NCI-H1417 treated with DMSO at 0.1 percent for 48 hours (cell line): ENCODE measurements at places on chromosomes 12 and 14.

DNA sequence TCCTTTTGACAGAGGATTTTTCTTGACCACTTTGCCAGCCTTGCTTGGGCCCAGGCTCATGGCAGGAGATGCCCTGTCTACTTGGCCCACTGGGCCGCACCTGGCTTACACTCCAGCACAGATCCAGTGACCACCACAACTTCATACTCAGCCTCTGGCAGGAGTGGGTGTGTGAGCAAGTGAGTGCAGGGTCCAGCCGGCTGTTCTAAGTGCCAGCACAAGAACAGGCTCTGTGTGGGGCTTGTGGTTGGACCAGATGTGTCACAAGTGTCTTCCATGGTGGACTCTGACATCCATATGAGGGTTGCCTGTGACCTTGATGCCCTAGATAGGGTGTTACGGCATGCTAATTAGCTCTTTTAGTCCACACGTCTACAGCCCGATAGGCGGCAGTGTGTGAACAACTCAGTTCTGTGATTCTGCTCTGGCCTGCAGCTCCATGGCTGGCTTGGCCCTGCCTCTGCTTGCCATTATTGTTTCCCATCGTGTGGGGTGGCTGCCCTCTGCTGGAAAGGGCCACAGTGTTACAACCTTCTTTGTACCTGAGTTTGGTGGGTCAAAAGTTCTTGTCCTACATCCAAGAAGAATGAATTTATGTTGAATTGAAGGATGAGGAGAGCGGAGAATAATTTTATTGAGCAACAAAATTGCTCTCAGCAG lies 1089.1 kb downstream of the SLC6A15 start:
- no peak for DNase-seq

GRCh38 chr14:23307687-23308644 lies 1.3 kb downstream of the BCL2L2 start:
- DNase-seq, result no peak

DNA sequence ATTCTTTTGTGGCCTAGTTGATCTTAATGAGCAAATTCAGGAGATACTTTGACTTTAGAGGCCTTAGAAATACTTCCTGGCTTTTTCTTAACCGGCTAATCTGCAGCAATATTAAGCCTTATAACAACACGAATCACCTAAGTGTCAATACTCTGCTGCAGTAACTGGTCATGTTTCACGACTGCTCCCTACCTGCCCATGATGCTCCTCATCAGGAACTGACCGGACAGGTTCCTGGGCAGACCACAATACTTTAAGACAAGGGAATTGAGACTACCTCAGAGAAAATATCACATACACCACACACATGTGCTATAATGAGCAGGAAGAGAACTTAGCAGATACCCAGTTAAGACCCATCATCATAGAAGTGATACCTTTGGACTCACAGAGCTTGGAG lies 211.9 kb upstream of the BMP4 start:
- no peak for DNase-seq

DNA sequence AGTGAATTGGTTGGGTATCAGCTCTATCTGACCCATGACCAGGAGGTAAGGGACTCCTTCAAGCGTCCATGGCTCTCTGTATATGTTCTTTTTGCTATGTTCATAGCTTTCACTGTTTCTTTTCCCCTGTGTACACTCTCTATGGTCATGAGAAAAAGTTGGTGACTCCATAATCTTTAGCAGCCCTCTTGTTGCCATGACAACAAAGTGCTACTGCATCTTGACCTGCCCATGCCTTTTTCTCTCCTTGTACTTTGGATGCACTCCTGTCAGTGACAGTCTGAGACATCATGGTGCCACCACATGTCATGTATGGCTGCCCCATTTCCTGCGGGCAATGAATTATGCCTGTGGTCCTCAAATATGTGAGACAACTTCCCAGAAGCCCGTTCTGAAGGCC lies 280.2 kb downstream of the TMEM121 start:
- DNase-seq, result no peak

- no peak for DNase-seq
These were observed 50.3 kb downstream of the BAZ1A start for GRCh38 chr14:34824826-34825225.
